ENCODE measurements at places on chromosomes 12 and 14. TPM values are rescaled to one million over a fixed set of nuclear protein-coding genes. Genes with fewer than 3 reads are reported as not detected.

- no peaks in the 10 kb centered on the region for H3K36me3 ChIP-seq
- no peak overlapping the region for H3K4me3 ChIP-seq
- peaks cover 25% of the 10 kb centered on the region for H3K27me3 ChIP-seq
- H3K4me1 ChIP-seq: no peaks in the 10 kb centered on the region
Observed at GRCh38 chr12:24899503-24900075, 49.3 kb downstream of the BCAT1 start.

DNA sequence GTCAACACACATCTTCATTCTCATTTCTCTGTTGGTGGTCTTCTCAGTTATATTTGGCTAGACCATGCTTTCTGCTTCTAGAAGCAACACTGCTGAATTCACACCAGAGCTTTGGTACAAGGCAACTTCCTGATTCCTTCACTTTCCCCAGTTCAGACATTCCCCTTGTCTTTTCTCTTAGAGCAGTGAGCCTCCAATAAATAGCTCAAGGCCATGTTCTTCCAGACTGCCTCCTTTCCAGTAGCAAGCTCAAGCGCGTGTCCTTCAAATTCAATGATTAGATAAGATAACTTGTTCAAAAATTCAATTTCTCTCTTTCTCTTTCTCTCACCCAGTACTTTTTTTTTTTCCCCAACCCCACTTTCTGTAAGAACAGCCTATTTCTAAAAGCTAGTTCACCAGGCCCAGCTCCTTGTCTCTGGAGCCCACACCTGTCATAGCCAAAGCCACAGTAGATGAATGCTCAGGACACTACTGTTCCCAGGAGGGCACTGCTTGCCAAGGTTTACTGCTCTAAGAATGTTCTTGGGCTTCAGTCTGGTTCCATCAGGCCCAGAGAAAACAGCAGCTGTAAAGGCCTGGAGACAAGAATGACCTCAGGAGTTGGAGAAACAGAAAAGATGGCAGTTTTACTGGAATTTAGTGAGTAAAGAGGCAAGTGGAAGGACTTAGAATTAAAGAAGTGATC lies 17.7 kb downstream of the TBK1 start:
- H3K4me3 ChIP-seq: no peak overlapping the region
- no peak overlapping the region for H3K27ac ChIP-seq
- H3K36me3 ChIP-seq: no peaks in the 10 kb centered on the region
- H3K4me1 ChIP-seq: no peaks in the 10 kb centered on the region
- H3K27me3 ChIP-seq: no peaks in the 10 kb centered on the region

DNA sequence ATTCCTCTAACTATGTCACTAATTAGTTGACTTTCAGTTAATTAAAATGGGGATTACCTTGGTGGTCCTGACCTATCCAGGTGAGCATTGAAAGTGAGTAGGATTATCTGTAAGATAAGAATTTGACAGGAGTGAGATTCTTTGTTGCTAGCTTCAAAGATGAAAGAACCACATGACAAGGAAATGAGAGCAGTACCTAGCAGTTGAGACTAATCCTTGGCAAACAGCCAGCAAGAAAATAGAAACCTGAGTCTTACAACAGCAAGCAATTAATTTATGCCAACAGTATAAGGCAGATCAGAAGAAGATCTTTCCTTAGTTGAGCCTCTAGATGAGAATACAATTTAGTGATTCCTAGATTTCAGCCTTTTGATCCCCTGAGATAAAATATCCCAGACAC lies 1058.4 kb downstream of the LRFN5 start:
- DNase-seq: no peak
- H3K27me3 ChIP-seq: no peaks in the 10 kb centered on the region
- H3K36me3 ChIP-seq: no peaks in the 10 kb centered on the region
- no peak overlapping the region for H3K4me3 ChIP-seq
- H3K27ac ChIP-seq: no peak overlapping the region

MLH3 gene
- total RNA-seq: 34.8 TPM

MIP gene
- total RNA-seq: not detected
